ENCODE measurements at places on chromosomes 4 and X.
A peak's percentile ranks its signal among the peaks of the same experiment; 100 is the strongest.

DNA sequence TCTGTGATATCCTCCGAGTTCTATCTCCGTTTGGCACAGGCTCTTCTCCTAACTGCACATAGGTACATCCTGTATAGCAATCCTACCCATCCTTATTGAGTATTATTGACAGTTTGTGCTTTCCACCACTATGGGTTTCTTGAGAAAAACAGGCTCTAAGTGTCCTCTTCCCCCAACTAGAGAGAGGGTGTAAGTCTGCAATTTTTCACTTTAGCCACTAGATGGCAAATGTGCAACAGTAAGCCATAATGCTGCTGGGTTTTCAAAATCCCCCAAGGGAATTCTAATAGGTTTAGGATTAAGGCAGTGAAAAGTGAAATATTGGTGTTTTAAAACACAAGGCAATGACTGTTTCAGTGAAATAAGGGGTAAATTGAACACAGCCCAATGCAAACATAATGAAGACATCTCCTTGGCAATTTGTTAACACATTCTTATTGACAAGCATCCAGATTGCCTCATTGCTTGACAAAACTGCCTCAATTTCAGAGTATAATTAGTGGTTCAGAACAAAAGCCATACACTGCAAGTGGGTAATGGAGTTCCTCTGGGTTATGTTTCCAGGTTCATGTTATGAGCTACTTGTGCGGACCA is 239.0 kb upstream of the HTR2C start:
- no peak for DNase-seq

GRCh38 chr4:25792200-25792791 is 70.5 kb downstream of the SEL1L3 start:
- DNase-seq, result peak; percentile 68

DNA sequence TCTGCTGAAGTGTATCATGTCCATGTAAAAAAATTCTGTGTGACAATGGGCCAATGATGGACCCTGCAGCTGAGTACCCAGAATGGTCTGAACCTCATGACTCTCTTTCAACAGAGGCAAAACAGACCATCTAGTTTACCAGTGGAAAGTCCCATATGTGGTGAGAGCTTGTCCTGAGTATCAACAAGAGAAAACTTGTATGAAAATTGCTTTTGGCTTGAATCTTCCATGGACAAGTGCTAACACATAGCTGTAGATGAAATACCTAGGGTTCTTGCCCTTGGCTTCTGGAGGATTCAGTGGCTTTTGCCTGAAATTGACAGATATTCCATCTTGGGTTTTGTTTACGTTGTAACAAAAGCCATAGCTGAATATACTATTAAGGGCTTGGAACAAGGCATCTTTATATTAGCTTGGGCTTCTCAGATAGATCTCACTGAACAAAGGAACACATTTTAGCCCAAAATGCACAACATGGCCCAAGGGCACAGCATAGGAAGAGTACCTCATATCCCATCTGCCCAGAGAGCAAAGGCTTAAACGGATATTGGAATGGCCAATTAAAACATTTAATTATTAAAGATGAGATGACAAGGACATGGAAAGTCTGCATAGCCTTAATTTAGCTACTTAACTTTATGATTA is 128.5 kb upstream of the HPGD start:
- DNase-seq, result no peak

GRCh38 chr4:140330311-140330900 is 43.0 kb upstream of the SCOC start:
- DNase-seq, result no peak

- DNase-seq, result peak; percentile 13
These were observed 612.2 kb downstream of the IQCM start for GRCh38 chr4:149203256-149204001.

DNA sequence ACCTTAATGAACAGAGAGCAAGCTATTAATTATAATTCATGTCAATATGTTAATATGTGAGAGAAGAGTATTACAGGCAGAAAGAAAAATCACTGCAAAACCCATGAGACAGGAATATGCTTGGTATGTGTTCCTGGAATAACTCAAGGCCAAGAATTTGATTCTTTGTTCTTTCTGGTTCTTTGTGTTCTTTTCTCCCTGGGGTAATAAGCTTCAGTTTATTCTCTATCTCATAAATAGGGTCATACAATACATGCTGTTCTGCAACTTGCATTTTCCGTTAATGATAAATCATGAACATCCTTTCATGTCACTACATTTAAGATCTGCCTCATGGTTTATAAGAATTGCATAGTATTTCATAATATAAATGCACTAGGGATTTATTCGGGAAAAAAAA is 16.8 kb upstream of the THOC2 start:
- no peak for DNase-seq

DNA sequence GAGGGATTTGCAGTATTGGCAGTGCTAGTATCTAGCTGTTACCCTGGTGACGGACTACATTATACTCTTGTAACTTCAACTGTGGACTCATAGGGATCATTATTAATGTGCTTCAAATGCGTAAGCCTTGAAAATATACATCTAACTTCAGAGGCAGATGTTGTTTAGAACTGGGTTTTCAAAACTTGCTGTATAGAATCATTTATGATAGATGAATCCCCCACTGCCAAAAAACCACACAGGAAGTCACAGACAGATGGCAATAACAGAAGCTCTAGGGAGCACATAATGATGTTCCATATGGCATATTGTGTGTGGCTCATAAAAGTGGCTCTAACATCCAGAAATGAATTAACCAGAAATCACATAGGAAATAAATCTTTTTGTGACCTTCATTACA is 62.3 kb upstream of the RELL1 start:
- DNase-seq, result no peak

DNA sequence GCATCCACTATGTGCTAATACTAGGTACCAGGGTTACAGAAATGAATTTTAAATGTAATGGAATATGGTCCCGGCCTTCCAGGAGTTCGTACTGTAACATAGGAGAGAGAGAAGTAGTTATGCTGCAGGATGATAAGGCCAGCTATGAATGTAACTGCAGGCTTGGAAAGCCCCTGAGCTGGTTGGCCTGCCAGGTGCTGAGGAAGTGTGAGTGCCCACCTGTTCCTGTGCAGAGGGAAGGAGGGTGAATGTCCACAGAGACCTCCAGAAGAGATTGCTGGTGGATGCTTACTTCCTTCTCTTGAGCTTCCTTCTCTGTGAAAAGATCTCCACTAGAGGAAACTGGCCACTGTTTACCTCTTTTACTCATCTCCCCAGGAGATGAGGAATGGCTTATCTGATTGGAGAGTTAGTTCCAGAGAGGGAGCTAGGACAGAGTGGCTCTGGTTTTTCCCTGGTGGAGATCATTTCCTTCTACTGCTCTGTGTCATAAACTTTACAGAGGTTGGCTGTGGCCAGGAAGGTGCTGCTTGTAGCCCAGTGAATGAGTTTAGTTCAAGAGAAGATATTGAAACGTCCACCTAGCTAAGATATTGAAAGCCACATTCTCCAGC is 114.0 kb upstream of the LNX1 start:
- no peak for DNase-seq

DNA sequence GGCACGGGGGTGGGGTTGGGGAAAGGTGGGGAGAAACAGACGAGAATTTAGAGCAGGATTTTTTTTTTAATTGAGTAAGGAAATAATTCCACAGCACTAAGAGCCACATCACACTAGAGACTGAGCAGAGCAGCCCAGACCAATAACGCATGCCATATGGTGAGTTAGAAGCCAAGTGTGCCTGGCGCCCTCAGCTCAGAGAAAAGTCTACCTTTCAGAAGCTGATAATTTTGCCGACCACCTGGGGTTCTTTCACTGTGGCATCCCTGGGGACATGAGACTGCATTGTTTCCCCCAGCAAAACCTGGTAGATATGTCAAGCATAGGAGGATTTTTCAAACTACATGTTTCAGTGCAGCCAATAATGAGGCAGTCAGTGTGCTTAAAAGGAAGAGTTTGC is 516.8 kb downstream of the SMARCA1 start:
- DNase-seq, result no peak

DNA sequence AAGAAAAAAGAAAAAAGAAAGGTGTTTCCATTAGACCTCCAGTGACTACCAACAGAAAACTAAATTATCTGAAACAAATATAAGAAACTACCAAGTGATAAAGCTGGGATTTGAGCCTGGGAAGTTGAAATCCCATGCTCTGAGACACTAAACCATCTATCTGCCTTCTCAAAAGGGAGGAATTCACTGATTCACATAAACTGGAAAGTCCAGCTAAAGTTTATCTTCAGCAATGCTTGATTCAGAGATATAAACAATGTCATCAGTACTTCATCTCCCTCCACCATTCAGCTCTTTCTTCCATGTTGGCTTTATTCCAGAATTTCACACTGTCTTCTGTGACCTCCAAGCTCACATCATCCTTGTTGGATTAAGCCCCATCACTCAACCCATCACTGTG is 96.3 kb downstream of the IQCM start:
- no peak for DNase-seq

DNA sequence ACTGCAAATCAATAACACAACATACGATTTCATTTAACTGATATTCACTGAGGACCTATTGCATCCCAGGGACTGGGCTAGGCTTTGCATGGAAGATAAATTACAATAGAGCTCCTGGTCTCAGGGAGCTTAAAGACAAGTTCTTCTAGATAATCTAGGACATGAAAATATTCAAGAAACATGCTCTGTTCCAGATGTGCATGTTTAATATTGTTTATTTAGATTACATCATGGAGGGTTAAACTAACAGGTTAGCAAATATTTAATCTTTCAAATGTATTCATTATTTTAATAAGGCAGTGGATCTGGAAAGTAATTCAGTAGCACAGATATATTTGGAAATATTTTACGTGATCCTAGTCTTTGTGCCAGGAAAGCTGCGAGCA is 2430.3 kb downstream of the PCDH7 start:
- DNase-seq, result no peak

DNA sequence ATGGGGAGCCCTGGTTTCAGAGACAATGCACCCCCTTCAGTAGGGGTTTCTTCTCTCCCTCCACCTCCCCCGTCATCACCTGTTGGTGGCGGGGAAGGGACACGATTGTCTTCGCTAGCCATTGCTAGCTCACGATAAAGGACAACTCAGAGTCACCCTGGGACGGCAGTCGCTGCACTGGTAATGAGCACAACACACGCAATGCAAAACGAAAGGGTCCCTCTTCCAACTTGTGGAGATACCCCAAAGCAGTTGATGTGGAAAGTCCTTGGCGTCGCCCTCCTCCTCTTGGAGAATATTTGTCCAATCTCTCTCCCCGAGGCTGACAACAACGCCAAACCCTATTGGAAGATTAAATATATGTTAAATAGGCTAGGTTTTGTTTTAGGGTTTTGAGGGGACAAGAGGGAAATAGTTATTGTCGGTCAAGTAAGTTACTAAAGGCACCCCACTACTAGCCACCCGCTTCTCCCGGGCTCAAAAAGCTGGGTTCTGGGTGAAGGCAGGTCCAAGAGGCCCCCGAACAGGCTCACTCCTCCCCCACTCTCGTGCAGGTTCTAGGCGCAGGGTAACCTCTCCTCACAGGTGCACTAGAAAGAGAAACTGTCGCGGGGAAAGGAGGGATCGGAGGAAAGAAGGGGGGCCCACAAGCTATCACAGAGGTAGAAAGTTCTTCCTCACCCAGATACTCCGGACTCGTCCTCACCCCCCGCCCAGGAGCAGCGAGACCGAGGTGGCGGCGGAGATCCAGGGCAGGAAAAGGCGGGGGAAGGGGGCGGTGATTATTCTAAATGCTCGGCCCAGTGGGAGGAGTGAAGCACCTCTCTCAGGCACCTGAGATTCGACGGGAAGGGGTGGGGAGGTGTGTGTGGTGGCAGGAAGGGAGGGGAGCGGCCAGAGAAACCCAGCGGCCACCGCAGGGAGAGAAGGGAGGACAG is at the start of gene LRBA:
Gene LRBA (minus strand): TSS at position 764 of the 938 bp plus-strand sequence. CDS start 642 bp downstream, at position 122.
- DNase-seq, result peak; percentile 78

DNA sequence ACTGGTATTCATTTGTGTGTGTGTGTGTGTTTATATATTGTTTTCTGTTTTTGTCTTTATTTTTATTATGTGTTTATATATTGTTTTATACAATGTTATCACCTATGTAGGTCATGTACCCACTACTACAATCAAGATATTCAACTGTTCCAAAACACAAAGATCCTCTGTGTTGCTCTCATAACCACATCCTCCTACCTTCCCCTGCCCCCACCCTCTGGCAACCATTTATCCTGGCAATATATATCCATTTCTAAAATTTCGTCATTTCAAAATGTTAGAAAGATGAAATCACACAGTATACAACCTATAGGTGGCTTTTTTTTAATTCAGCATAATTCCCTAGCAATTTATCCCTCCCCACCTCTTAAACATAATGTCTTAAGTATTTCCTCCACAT is 18.8 kb upstream of the RPL34 start:
- DNase-seq, result no peak

GRCh38 chrX:34426334-34426733 is 230.8 kb downstream of the TMEM47 start:
- DNase-seq, result no peak

GRCh38 chrX:53992589-53992988 is 51.7 kb downstream of the PHF8 start:
- DNase-seq, result no peak

GRCh38 chr4:159451006-159451405 is 348.1 kb downstream of the RAPGEF2 start:
- no peak for DNase-seq

DNA sequence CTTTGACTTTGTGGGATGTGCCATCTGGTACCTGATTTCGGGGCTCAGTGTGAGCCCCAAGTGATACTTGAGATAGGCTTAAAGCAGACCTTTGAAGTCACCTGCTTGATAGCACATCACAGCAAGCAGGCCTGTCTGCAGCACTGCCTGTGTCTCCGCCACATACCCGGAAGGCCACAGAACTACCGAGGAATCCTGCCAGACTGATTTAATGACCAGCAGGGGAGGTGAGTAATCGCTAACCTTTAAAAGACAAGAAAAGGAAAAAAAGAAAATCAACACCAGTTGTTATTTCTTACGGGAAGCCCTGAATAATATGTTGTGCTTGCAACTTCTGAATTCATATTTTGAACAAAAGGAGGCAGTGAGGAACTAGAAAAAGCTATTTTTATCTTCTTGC is 6.8 kb downstream of the PTCHD1 start:
- no peak for DNase-seq

GRCh38 chr4:7295911-7296660 is 103.7 kb downstream of the SORCS2 start:
- peak; percentile 59 for DNase-seq

DNA sequence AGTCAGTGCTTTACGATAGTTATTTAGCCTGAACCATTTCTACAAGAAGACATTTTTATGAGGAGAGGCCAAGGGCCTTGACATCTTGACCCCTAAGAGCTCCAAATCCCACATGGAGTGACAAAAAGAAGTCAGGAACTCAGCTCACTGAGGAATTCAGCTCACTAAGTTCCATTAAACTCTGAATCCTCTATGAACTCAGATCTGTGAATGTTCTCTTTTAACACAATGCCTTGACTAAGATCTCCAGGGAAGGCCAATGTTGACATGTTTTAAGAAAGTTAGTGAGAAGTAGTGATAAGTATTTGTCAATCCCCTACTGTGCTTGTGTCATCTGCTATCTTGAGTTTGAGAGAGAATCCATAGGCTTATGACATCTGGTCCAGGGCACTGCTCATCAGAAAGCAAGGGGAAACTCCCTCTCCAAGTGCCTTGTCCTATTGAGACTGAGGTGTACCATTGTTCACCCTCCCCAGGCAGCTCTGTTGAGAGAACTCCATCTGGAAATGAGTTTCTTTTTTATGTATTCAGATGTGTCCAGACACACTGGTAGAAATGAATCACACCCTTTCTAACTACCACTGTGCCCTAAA is 68.7 kb upstream of the PCDH19 start:
- no peak for DNase-seq
